Endodermal cell (in vitro differentiated cells): ENCODE measurements at places on chromosomes 11 and 22.

- no peaks in the 10 kb centered on the region for H3K27me3 ChIP-seq
- no peaks in the 10 kb centered on the region for H3K4me1 ChIP-seq
- no peak for DNase-seq
- no peak overlapping the region for H3K27ac ChIP-seq
Measured at GRCh38 chr11:48164836-48165235, 51.8 kb upstream of the OR4B1 start.

GRCh38 chr11:2534957-2535672, 90.3 kb downstream of the KCNQ1 start:
- no peaks in the 10 kb centered on the region for H3K27me3 ChIP-seq
- no peak overlapping the region for H3K27ac ChIP-seq
- no peaks in the 10 kb centered on the region for H3K36me3 ChIP-seq
- H3K4me3 ChIP-seq = no peak overlapping the region
- DNase-seq = peak; percentile 59
- peaks cover 10% of the 10 kb centered on the region for H3K4me1 ChIP-seq

GRCh38 chr11:69906453-69906907, 87.3 kb upstream of the FGF3 start:
- H3K27ac ChIP-seq = no peak overlapping the region
- no peaks in the 10 kb centered on the region for H3K27me3 ChIP-seq
- H3K4me1 ChIP-seq = no peaks in the 10 kb centered on the region

DNA sequence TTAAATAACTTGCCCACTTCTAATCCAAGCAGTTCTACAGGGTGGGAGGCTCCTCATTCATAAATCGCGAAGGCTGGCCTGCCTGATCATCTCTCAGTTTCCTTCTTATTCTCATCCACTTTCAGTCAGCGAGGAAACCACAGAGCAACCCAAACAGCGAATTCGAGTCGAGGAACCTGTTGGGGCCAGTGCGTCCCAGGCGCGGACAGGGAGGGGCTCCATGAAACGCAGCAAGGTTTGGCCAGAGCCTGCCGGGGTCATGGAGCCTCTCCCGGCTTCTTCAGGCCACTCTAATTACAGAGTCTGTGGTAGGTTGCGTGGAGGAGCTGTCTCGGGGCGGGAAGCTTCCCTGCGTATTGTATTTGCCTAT, 741 bp upstream of the NAV2 start:
- H3K4me3 ChIP-seq = peak overlapping the region; percentile 80
- H3K27me3 ChIP-seq = peaks cover 60% of the 10 kb centered on the region
- H3K27ac ChIP-seq = peak overlapping the region; percentile 96
- H3K36me3 ChIP-seq = no peaks in the 10 kb centered on the region
- H3K4me1 ChIP-seq = peaks cover 4% of the 10 kb centered on the region

GRCh38 chr11:57812634-57813033, 51.0 kb downstream of the CTNND1 start:
- DNase-seq = no peak
- H3K4me3 ChIP-seq = no peak overlapping the region
- H3K36me3 ChIP-seq = peaks cover 99% of the 10 kb centered on the region

DNA sequence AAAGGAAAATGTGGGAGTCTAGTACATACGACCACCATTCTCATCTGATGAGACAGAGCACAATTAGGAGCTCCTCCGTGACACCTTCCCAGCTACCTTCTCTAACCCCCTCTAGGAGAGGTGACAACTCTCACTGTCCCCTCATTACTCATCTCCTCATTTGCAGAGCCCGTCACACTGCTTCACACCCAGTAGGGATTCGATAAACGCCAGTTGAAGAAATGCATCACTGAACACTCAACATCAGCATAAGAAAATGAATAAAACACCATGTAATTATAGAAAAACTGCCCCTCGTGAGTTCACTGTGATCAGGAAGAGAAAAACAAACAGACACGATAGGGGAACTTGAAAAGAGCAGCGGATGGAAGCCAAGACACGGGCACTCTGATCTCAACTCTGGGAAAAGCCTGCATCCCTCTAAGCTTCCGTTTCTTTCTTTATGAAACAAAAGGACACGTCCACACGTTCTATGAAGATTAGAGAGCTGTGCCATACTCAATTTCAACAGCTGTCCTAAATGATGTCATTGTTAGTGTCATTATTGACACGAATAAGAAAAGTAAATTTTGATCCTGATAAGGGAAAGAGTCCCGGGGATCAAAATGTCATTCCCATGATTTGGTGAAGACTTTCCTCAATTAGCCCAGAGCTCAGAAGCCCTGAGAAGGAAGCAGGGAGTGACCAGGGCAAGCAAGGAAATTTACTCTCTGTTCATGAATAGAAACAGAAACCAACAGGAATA, 356.9 kb downstream of the LARGE1 start:
- H3K4me3 ChIP-seq = no peak overlapping the region
- H3K27me3 ChIP-seq = no peaks in the 10 kb centered on the region
- peaks cover 18% of the 10 kb centered on the region for H3K4me1 ChIP-seq
- H3K36me3 ChIP-seq = no peaks in the 10 kb centered on the region
- H3K27ac ChIP-seq = no peak overlapping the region
- no peak for DNase-seq

DNA sequence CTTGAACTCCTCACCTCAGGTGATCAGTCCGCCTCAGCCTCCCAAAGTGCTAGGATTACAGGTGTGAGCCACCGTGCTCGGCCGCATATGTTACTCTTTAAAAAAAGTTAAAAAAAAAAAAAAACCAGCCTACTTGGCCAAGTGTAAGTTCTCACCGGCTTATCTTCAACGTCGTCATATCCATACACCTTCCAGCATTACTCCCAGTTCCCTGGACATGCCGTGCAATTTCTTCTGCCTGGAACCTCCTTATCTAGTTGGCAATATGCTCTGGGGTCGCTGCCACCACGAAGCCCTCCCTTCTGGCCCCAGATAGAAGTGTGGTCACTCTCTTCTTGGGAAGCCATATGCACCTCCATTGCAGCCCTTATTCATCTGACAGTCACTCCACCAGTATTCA, 36.3 kb upstream of the CBX7 start:
- no peaks in the 10 kb centered on the region for H3K27me3 ChIP-seq
- no peaks in the 10 kb centered on the region for H3K4me1 ChIP-seq
- H3K27ac ChIP-seq = no peak overlapping the region
- H3K36me3 ChIP-seq = no peaks in the 10 kb centered on the region
- DNase-seq = no peak

DNA sequence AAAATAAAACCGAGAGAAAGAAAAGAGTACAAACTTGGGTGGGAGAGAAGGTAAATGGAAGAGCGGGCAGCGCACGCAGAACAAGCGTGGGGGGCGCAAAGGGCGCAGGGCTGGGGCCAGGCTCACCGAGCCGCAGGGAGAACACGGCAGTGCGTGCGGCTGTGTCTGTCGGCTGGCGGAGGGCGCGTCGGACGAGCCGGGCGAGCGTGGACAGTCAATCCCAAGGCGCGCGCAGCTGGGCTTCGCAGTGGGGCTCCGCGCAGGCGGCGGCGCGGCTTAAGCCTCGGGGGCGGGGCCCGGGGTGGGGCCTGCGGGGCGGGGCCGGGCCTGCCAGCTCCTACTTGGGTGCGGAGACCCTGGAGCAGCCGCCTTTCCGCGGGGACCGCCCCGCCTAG, at the start of gene UCP2:
Gene UCP2, minus strand, starts transcription at position 249 of the 395 bp plus-strand sequence. CDS start 4,465 bp downstream, outside the sequence.
- H3K4me3 ChIP-seq = peak within 1 kb of the TSS; percentile 92
- H3K27me3 ChIP-seq = no peaks in the 10 kb centered on the region

GRCh38 chr11:67449116-67449844, 3.2 kb downstream of the GPR152 start:
- H3K4me1 ChIP-seq = no peaks in the 10 kb centered on the region
- no peaks in the 10 kb centered on the region for H3K27me3 ChIP-seq
- no peaks in the 10 kb centered on the region for H3K36me3 ChIP-seq
- DNase-seq = no peak
